Activated gamma-delta T cell (primary cell): ENCODE measurements at places on chromosomes 3 and 15.

GRCh38 chr15:73682600-73683090, 1.5 kb upstream of the CD276 start:
- no peak for DNase-seq

- no peak for DNase-seq
These were observed 30.8 kb downstream of the RTP4 start for GRCh38 chr3:187398955-187399354.

DNA sequence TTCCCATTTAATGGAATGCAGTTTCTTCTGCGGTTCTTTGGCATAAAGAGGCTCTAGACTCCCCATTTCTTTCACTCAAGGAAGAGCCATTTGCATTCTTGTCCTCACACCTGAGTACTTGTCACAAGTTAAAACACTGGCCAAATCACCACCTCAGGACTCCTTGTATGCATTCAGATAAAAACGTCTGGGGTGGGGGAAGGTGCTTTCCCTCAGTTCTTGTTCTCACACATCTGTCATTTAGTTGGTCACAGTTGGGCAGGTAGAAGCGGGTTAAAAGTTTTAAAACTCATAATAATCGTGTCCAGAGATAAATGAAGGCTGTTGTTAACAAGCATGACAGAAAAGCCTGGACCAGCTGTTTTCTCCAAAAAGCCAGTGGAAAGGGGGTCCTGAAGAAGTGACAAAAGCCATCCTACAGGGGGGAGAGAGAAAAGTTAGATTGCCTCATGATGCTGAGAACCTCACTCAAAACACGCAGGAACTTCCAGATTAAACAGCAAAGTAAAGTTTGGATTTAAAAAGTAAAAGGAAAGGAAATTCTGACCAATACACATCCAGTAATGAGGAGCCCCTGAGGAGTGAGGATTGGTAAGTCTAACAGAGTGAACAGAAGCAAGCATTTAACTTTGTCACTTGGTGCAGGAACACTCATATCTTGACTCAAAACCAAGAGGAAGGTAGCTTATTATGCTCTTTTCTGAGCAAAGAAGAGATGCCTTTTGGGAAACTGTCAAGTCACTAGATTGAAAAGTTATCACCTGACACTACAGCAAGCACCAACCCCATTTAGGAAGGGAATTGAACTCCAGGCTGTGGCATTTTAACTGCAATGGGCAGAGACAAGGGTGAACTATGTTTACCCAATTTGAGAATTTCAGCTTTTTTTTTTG, 2.8 kb downstream of the BCL2L10 start:
- DNase-seq: no peak

DNA sequence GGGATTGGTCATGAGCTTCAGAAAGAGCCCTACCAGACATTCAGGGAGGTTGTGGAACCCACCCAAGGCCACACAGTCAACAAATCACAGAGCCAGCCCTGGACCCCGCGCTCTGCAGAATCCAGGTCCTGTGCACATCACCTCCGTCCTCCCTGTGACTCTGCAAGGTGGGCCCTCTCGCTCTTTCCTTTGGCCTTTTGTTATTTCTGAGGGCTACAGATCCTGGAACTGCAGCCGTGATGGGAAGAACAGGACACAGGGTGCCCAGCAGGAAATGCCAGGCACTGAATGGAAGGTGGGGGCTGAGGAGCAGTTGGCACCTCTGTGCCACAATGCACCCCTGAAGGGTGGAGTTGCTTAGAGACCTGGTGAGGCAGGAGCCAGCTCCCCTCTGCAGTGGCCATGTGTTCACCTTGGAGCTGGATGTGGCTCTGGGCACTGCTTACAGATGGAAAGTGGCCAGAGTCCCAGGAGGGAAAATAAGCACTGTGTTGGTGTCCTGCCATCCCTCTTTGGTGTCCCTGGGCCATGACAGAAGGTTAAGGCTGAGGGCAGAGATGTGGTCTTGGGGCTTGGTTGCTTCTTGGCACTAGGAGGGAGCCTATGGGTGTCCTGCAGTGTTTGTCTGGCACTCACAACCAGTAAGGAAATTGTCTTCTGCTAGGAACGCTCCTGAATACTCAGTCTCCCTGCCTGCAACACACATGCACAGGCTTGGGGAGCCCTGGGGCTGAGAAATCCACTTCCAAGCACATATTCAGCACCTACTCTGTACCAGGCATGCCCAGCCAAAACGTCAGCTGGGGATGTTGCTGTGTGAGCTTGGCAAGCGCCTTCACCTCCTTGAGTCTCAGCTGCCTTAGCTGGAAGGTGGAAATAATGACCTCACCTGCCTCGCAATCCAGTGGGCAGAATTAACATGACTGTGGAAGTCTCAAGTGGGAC, 98.0 kb upstream of the SLC6A6 start:
- no peak for DNase-seq

- DNase-seq: no peak
These were observed 131.4 kb downstream of the THRB start for GRCh38 chr3:24363242-24363641.

GRCh38 chr3:5022187-5022965, 43.1 kb downstream of the BHLHE40 start:
- DNase-seq: no peak

GRCh38 chr3:100548053-100548452, 55.6 kb downstream of the TMEM45A start:
- no peak for DNase-seq
